Activated naive CD4-positive, alpha-beta T cell treated with anti-CD3 and anti-CD28 coated beads, Interleukin-2, amount 50 U/mL, for 72 hours (primary cell): ENCODE measurements at places on chromosomes 1 and 21.

GRCh38 chr1:59020151-59020997, 236.5 kb upstream of the JUN start:
- DNase-seq, result no peak

- no peak for DNase-seq
Observed at GRCh38 chr1:163834778-163835177, 513.0 kb downstream of the NUF2 start.

- DNase-seq, result no peak
Observed at GRCh38 chr1:204435381-204435831, 23.8 kb upstream of the PPP1R15B start.

DNA sequence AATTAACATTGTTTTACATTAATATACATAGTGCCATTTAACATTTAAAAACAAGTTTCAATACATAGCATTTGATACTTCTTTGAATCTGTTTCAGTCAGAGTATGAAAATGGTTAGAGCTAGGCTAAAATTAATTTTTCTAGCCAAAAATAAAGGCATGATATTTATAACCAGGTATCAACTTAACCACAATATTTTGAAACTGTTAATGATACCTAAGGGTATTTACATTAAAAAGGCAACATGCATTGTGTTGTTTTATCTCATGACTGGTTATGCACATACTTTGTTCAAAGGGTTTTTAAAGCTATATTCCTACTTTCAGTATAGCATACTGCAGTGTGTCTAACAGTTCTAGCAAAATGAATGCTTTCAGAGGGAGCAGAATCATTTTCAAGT, 130.0 kb downstream of the HS2ST1 start:
- DNase-seq, result no peak

DNA sequence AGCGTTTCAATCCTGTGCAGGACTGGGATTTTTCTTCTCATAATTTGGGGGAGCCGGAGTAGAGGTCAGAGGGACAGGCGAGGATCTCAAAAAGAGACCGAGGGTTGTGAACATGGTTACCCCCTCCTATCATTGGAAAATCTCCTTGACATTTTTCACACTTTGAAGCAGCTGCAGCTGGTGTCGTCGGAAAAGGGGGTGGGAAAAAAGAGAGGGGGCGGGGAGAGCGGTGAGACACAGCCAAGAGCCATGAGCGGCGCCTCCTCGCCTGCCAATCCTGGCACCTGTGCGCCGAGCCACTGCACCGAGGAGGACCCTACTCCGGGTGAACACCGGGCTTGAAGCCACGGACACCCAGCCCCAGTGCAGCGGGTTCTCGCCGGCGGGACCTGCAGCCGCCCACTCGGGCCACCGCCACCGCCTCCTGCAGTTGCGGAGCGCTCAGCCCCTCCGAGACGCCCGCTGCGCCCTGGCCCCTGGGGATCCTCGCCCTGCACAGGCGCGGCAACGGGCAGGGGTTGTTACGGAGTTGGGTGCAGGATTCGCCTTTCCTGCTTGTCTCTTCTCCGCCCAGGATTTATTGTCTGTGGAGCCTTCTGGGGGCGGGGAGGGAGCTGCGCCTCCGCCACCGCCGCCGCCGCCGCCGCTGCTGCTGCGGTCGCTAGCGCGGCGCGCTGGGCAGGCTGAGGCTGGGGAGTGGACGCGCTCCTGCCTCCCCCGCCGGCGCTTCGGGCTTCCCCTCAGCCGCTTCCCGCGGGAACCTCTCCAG, at the start of gene LRRC7:
TSS of gene LRRC7 (plus strand) at position 271 of the 769 bp plus-strand sequence. CDS start 718 bp downstream, outside the sequence.
- DNase-seq, result no peak

DNA sequence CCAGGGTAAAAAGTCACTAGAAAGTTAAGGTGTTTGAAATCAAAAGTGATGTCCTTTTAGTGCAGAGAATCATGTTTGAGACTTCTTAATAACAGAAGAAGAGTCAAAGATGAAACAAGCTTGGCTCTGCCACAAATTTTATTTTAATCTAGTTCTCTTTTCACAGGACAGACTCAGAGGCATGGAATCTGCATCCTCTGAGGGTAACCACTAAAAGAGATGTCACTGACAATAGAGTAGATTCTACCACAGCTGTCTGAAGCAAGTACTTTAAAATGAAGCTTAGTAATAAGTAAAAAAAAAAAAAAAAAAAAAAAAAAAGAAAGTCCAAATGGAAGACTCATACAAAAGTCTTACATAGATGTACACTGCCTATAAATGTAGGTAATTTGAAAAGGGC, 519.7 kb upstream of the PRMT6 start:
- no peak for DNase-seq

- DNase-seq, result no peak
Observed at GRCh38 chr1:152960452-152961044, 9.9 kb upstream of the SPRR4 start.

DNA sequence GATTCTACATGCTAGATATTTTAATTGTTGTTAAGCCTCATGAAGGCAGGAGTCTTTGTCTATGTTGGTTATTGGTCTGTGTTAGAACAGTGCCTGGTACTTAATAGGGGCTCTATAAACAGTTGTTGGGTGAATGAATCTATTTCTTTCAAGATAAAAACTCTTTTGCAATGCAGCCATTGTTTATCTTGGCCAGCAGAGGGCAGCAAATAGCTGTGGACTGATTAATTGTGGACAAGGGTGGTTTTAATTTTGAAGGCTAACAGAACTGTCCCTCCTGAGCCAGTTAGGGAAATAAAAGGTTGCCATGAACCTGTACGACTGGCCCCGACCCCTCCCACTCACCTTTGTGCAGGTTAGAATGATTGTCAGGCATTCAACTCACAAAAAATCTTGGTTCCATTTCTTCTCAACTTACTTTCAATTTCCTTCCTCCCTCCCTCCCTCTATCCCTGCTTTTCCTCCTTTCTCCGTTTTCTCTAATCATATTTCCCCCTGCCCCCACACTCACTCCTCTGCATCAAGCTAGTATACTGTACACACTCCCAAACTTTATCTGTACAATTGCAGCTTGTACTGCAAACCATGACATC, 66.3 kb upstream of the DIRAS3 start:
- no peak for DNase-seq
